Naive thymus-derived CD8-positive, alpha-beta T cell (primary cell): ENCODE measurements at places on chromosomes 1 and 21.

GRCh38 chr21:42836402-42836666 is 43.0 kb downstream of the WDR4 start:
- DNase-seq: no peak

- no peak for DNase-seq
Observed at GRCh38 chr1:53949023-53949990, 3.2 kb downstream of the LRRC42 start.

GRCh38 chr1:65691972-65692371 is 100.7 kb upstream of the PDE4B start:
- no peak for DNase-seq

GRCh38 chr1:107622966-107623365 is 342.0 kb downstream of the VAV3 start:
- no peak for DNase-seq

DNA sequence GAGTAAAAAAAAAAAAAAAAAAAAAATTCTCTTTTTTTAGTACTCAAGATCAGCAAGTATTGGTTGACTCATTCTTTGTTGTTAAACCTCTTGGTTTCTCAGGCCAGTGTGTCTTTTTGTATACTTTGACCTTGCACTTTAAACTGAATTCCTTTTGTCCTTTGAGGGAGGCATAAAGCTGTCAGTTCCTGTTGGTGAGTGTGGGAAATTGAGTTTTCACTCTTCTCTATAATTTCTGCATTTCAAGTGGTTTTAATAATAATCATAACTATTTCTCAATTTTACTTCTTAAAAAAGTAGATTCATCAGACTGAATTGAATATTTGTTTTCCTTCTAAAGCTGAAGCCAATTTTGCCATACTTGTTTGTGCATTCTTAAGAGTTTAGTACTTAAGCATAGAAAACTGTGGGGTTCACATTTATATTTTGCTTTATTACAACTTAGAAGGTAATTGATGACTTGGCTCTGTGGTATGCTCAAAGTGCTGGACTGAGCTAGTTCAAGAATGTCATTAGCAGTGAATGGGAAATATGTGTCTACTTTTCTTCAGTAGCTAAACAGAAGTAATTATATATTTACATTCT is 43.4 kb downstream of the ITSN1 start:
- no peak for DNase-seq
